ENCODE measurements at places on chromosomes 2 and 18. TPM values are rescaled to one million over a fixed set of nuclear protein-coding genes. Genes with fewer than 3 reads are reported as not detected.

The UGT1A3 gene
- total RNA-seq, result not detected

The FIGN gene
- total RNA-seq, result 1.3 TPM

The NEB gene
- total RNA-seq, result 0.16 TPM

The MYO3B gene
- total RNA-seq, result 0.24 TPM

The SLC5A6 gene
- total RNA-seq, result 19.8 TPM

The IL1RL2 gene
- 0.97 TPM for total RNA-seq

The ABHD1 gene
- 0.24 TPM for total RNA-seq

The SCN7A gene
- total RNA-seq, result not detected

The TDRD15 gene
- not detected for total RNA-seq

The FN1 gene
- 9,792 TPM for total RNA-seq

The EFHD1 gene
- 1.9 TPM for total RNA-seq

The ADAM23 gene
- total RNA-seq, result 0.12 TPM

The WNT6 gene
- not detected for total RNA-seq

The ABCG5 gene
- not detected for total RNA-seq

The EFR3B gene
- 0.16 TPM for total RNA-seq

The DUSP19 gene
- total RNA-seq, result 2.4 TPM
